ENCODE measurements at places on chromosomes 1 and 21.

DNA sequence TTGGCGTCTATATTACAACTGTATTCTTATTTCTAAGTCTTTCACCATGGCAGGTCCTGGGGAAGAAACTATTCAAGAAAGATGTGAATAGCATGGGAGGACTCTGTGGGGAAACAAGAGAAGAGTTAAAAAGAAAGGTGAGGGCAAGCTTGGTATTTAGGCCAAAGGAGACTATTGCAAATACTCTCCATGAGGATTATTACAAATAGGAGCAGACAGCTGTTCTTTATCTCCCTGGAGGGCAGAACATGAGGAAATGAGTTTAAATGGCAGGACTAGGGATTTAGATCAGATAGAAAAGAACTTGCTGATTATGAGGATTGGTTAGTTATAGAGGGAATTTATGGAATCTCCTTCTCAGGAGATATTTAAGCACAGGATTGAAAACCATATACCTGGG lies 186.8 kb downstream of the CDC7 start:
- DNase-seq: no peak

GRCh38 chr21:36657999-36658398 lies 40.9 kb upstream of the SIM2 start:
- no peak for DNase-seq

DNA sequence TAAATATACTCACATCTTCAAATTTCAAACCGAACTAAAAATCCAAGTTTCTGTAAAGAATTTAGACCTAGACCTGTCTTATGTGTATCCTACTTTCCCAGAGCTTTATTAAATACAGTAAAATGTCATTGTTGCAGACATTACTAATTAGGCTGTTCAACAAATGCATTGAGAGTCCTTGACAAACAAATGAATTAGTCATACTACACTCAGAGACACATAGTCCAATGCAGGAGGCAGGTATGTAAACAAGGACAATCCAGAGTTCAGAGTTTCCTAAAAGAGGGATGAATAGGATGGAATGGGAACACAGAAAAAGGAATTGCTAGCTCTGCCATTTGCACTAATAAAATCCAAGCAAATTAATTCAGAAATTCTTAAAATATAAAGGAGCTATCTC lies 1.6 kb upstream of the EGLN1 start:
- DNase-seq: no peak

DNA sequence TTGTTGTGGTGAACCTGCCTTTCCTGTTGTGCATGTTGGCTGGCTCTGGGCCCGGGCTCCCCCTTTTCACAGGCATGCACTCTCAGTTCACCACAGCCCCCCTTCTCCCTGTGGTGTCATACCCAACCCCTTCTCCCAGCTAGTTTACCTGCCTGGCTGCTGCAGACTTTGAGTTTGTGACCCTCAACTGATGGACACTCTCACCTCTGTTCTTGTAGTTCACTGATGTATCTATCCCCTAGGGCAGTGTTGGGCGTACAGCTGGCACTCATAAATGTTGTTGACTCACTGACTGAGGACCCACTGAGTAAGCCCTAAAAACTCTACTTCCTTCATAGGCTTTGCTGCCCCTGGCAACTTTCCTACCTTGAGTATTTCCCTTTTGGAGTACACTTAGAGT lies 54.9 kb downstream of the WDR64 start:
- DNase-seq: no peak

- no peak for DNase-seq
Observed at GRCh38 chr1:3597599-3597964, 13.7 kb downstream of the MEGF6 start.

- no peak for DNase-seq
Observed at GRCh38 chr1:67682659-67683197, 2.3 kb upstream of the GADD45A start.

- no peak for DNase-seq
Observed at GRCh38 chr1:223886516-223886921, 40.8 kb upstream of the TP53BP2 start.

DNA sequence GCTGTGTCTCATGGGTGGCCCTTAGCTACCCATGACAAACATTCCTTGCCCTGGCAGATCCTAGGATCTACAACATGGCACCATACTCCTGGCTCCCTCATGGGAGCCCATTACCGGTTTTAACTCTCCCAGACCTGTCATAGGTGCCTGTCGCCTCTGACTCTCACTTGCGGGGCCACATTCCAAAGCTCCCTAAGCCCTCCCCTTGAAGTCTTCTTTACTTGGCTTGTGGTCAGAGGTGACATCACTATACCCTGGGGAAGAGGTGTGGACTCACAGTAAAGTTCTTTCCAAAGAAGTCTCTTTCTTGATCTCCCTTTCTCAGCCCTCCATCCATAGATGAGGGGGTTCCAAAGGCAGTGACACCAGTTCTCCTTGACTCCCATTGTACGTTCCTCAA lies 5.4 kb upstream of the SLAMF9 start:
- DNase-seq: no peak

- no peak for DNase-seq
Observed at GRCh38 chr1:31936981-31937299, 1.2 kb downstream of the PTP4A2 start.

DNA sequence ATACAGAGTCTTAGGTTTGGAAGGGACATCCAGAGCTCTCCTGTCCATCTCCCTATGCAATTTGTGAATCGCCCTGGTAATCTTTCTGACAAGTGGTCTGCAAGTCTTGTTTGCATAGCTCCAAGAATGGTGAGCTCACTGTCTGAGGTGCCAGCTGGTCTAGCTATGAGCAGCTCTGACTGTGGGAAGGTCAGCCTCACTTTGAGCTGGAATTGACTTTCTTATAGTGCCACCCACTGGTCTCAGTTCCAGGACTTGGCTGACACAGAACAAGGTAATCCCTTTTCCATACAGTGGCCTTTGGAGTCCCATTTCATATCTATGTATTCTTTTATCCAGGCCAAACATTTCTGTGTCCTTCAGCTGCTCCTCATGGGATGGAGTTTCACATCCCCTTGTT lies 95.6 kb upstream of the C8B start:
- no peak for DNase-seq

DNA sequence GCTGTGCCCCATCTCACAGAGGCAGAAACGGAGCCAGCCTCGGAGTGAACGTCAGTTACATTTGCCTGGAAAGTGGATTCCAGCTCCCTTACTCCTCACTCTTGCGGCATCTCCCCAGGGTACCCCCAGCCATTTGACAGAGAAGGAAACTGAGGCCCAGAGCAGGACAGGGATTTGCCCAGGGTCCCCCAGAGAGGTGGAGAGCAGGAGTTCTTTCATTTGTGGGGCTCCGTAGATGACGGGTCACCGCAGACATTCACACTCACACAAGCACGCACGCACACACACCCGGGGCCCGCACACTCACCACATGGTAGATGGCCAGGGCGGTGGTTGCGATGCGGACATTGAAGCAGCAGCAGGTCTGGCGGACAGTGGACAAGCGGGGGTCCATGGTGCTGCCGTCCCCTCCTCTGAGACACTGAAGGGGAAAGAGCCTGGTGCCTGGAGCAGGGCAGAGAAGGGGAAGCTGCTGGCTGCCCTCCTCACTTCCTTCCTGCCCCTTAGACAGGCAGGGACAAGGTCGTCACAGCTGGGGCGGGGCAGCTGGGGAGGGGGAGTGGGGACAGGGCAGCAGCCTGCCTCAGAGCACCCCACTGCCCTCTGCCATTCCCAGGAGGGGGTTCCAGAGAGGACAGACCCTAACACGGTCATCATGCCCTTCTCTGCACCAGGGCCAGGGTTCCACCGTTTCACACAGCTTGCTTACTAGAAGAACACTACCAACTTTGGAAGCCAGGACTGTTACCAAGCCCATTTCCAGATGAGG lies at the start of gene LAPTM5:
Gene LAPTM5, minus strand, starts transcription at position 423 of the 769 bp plus-strand sequence. Its CDS starts 29 bp downstream, at position 394.
- DNase-seq: peak; percentile 33

DNA sequence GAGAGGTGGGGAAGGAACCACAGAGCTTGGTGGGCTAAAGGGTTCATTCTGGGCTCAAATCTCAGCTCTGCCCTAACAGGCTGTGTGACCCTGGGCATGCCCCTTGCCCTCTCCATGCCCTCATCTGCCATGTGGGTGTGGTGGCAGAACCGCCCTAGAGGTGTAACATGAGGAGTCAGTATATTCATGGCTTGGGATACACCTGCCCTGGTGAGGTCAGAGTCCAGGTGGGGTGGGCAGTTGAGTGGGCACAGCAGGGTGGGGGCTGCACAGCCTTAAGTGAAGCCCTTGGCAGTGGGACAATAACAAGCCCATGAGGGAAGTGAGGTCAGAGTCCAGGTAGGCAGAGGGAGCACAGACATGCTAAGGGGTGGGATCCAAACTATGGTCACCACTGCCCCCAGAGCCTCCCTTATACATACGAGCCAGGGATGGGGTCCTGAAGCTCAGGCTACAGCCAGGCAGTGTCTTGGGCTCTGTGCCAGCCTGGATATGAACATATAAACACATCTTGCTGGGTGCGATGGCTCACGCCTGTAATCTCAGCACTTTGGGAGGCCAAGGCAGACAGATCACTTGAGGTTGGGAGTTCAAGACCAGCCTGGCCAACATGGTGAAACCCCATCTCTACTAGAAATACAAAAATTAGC lies 59.0 kb upstream of the EFHD2 start:
- DNase-seq: no peak

- no peak for DNase-seq
Observed at GRCh38 chr1:226548256-226549093, at the start of gene STUM. Gene STUM (plus strand): TSS chr1:226548764. CDS start chr1:226548905, 141 bp downstream.

DNA sequence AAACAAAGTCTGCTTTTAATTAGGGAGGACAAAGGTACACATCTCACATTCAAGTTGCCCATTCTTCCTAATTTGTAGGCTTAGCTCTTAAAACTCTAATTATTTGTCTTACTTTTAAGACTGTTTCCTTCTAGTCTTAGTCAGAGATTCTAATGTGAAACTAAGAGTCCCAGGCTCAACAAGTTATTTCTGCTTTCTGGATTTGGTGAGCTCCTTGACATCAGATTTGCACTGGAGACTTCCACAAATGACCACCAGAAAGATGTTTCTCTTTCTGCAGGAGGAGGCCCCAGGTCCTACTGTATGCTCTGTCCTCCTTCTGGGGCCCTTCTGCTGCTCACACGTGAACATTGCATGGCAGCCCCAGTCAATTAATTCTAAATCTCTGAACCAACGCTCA lies 194.2 kb upstream of the JUN start:
- no peak for DNase-seq

GRCh38 chr1:25799935-25800702 lies at the start of gene SELENON:
Gene SELENON (plus strand): TSS chr1:25800193. CDS start chr1:25800231, 38 bp downstream.
- DNase-seq: no peak

GRCh38 chr1:31505911-31506497 lies 70.3 kb upstream of the TINAGL1 start:
- DNase-seq: peak; percentile 47

- no peak for DNase-seq
Observed at GRCh38 chr1:94106716-94107115, 14.2 kb downstream of the ABCA4 start.

DNA sequence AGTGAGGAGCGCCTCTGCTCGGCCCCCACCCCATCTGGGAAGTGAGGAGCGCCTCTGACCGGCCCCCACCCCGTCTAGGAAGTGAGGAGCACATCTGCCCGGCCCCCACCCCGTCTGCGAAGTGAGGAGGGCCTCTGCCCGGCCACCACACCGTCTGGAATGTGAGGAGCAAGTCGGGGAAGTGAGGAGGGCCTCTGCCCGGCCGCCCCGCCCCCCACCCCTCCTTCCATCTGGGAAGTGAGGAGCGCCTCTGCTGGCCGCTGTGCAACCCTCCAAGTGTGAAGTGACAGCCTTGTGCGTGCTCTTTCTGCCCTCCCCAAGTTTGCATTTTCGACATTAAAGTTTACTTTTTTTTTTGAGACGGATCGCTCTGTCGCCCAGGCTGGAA lies 5.1 kb upstream of the ZZZ3 start:
- no peak for DNase-seq

GRCh38 chr1:83994111-83994510 lies 4.8 kb downstream of the TTLL7 start:
- DNase-seq: no peak

DNA sequence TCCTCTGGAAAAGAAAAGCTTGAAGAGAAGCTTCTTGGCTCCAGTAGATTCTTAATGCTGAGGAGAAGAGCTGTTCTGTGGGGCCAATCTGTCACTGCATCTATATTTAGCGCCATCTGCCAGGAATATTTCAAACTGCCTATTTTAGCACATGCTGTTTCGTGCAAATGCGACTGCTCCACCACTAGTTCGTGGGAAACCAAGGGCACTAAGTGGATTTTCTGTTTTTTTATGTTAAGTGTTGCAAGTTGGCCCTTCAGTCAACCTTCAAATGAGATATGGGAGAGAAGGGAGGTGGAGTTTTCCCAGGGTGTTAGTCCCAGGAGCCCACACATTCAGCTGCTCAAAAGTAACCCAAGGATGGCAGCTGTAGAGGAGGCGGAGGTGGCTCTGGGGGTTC lies 91.9 kb downstream of the TSEN15 start:
- no peak for DNase-seq

- no peak for DNase-seq
Observed at GRCh38 chr1:44531785-44532566, 126.9 kb downstream of the RNF220 start.

DNA sequence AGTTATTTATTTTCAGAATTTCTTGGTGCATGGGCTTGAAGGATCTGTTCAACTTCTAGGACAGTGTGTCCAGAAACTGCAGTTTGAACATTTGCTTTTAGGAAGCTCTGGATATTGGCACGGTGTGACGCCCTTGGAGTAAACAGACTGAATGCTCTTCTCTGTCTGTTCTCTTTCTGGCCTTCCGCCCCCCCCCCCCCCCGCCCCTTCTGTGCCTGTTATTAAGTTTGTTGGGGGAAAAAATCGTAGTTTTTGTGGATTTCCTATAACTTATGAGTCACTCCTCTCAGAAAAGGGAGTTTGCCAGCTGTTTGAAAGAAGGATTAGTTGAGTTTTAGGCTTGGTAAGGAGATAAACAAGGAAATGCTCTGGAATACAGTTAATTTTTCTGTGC lies 1.2 kb downstream of the KCTD3 start:
- no peak for DNase-seq

GRCh38 chr1:111739925-111740765 lies 950 bp upstream of the INKA2 start:
- peak; percentile 38 for DNase-seq

GRCh38 chr1:42422737-42423136 lies 33.1 kb downstream of the ZMYND12 start:
- DNase-seq: no peak

DNA sequence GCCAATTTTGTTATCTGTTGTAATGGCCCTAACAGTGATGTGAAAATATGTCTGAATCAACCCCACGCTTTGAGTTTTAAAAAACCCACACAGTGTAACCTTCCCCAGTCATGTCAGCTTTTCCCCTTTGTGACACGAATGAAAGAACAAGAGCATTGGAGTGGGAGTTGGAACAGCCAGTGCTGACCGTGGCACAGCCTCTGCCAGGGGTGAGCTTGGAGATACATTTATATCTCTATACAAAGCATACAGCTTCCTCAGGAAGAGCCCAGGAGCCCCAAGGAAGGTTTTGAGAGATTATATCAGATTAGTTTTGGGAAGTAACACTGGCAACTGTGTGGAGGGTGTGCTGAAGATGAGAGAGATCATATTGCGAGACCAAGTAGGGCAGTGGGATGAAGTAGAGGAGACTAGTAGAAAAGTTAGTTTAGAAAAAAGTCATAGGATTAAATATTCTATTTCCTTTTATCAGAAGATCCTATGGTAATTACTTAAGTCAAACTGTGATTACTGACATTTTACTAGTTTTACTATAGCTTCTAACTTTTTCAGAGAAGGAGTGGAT lies 15.9 kb downstream of the LRRC8B start:
- DNase-seq: no peak

- no peak for DNase-seq
Observed at GRCh38 chr1:201456499-201457309, 12.3 kb downstream of the PHLDA3 start.
